ENCODE measurements at places on chromosomes 5 and 9.

GRCh38 chr5:154296525-154297159 lies 106.1 kb downstream of the GALNT10 start:
- DNase-seq: no peak

DNA sequence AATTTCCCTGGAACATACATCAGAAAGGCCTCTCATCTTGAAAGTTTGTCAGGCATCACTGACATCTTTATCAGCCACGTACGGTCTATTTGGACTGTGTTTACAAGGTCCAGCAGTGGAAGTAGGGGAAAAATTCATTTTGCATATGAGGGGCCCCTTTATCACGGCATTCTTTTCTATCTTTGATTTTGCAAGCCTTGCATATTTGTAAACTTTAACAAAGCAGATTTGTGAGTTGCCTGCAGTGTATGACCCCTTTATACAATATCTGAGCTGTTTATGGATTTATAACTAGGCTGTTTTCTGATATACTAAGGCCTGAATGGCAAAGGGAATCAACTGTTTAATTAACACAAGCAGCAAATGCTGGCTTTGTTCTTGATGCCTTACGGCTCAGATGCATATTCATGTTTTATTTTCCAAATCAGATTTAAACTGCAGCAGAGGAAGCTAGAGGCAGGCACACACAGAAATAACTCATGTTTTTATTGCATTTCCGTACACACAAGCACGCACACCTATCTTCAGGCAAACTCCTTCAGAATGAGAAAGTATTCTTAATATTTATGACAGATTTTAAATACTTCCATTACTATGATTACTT lies 61.1 kb downstream of the CD180 start:
- no peak for DNase-seq

DNA sequence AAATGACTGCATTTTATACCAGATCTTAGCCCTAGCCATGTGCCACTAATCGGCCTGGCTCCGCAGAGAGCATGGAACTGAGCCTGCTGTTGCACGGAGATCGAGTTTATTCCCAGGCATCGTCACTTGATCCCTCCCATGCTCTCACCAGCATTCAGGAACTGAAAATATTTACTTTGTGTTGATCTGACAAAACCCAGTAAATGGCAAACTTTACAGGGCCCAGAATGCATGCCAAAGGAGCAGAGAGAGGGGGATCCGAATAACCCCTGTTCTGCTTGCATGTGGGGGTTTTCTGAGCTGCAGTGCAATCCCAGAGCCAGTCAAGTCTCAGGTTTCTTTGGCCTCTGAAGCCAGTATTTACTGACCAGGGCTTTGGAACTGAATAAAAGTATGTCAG lies 87.3 kb downstream of the GAS1 start:
- DNase-seq: no peak

GRCh38 chr9:131422241-131422792 lies 28.4 kb downstream of the PRRC2B start:
- DNase-seq: peak; percentile 54

- peak; percentile 87 for DNase-seq
These were observed 26.7 kb downstream of the EXD3 start for GRCh38 chr9:137396227-137396626.

DNA sequence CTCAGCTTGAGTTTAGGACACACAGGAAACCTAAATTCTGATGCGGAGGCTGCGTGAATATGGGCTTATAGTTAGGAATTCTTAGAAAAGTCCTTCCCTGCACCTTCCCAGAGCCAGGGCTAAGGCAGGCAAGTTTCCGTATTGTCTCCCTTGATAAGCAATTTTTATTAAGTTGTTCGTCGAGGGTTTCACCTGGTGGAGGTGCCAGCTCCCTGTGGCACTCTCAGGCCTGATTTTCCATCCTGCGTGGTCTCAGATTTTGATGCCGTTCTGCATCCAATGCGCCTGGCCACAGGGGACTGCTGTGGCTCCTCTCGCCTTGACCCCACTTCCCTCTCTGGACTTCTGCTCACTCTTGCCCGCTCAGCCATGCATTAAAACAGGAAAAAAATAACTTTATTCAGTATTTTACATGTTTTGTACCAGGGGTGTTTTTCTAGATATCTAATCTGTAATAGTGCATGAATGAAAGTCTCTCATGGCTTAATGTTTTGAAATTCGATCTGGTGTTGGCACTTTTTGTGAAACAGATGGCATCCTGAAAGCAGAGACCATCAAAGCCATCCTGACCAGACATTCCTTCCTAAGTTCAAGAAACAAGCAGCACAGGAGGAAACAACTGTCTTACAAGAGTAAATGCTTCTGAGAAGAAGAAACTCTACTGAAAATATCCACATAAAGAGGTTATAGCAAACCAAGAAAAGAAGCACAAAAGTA lies 50.7 kb downstream of the TRIP13 start:
- no peak for DNase-seq

GRCh38 chr5:126236994-126237393 lies 186.2 kb upstream of the GRAMD2B start:
- DNase-seq: no peak

- no peak for DNase-seq
These were observed 26.2 kb upstream of the HMCN2 start for GRCh38 chr9:130239363-130239695.
